Left ventricle myocardium superior (tissue), 1 donor: ENCODE measurements at places on chromosomes 16 and 17. TPM values are rescaled to one million over a fixed set of nuclear protein-coding genes. Genes with fewer than 3 reads are reported as not detected.

TMC8 gene
- total RNA-seq = 1.5 TPM

DNA sequence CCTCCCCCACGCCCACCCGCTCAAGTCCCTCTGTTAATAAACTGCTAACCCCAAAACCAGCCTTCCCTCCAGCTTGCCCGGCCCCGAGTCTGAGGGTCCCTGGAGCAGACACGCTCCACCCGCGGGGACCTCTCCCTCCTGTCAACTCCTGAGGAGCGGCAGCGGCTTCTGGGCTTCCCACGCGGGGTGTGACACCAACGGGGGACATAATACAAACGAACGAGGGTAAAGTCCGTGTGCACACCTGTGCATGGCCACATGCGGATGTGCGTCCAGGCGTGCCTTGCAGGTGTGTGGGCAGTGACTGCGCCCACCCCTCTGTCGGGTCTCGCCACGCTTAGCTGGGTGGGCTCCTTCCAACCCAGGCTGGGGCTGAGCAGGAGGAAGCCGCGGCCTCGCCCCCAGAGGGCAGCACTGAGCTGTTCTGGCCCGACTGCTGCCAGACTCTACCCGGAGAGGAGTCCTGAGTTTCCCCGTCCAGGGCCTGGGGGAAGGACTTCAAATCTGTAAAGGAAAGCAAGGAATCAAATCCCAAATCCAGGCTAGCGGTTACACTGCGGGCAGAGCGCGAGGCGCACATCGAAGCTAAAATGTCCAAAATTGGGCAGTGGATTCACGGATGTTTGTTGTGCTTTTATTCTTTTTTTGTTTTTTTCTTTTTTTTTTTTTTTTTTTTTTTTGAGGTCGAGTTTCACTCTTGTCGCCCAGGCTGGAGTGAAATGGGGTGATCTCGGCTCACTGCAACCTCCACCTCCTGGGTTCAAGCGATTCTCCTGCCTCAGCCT lies 24.2 kb upstream of the KRT17 start:
- DNase-seq = peak; percentile 90

DNA sequence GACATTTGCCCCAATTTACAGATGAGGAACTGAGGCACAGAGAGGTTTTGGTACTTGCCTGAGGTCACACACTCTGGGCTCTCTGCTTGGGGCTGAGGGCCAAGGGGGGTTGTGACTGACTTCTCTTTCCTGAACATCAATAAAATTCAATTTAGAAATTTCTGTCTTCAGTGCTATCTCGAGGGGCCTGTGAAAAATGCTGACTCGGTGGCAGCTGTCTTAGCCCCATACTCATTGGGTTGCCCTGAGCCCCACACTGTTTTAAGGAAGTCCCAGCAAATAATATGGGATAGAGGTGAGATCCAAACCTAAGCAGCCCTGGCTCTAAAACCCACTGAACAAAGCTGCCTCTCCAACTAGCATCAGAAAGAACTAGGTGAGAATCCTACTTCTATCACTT lies 7.0 kb upstream of the BRCA1 start:
- no peak for DNase-seq

GRCh38 chr16:88008840-88009239 lies 57.6 kb downstream of the BANP start:
- no peak for DNase-seq

GRCh38 chr16:89129378-89129777 lies 35.7 kb downstream of the ACSF3 start:
- DNase-seq = no peak

DNA sequence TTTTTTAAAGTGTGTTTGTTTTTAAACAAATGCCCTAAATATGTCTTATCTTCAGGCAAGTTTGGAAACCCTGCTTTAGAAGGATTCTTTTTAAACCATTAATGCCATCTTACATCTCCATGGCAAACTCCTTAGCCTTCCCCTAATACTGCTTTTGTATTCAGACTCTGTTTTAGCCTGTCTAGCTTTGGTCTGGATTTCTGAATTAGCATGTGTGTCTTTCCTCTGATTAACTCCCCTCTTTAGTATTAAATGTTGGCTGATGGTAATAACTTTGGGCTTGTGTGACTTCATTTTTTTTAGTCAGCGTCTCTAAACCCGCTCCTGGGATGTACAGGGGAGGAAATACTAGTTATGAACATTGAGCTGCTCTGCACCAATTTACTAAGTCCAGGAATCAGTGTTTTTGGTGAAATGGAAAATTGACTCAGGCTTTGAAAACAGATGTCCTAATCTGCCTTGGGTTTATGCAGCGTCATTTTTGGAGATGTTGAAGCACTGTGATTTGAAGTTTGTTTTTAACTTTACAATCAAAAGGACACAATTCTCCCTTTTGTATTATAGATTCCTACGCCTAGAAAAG lies 22.2 kb downstream of the WIPF2 start:
- DNase-seq = no peak

DNA sequence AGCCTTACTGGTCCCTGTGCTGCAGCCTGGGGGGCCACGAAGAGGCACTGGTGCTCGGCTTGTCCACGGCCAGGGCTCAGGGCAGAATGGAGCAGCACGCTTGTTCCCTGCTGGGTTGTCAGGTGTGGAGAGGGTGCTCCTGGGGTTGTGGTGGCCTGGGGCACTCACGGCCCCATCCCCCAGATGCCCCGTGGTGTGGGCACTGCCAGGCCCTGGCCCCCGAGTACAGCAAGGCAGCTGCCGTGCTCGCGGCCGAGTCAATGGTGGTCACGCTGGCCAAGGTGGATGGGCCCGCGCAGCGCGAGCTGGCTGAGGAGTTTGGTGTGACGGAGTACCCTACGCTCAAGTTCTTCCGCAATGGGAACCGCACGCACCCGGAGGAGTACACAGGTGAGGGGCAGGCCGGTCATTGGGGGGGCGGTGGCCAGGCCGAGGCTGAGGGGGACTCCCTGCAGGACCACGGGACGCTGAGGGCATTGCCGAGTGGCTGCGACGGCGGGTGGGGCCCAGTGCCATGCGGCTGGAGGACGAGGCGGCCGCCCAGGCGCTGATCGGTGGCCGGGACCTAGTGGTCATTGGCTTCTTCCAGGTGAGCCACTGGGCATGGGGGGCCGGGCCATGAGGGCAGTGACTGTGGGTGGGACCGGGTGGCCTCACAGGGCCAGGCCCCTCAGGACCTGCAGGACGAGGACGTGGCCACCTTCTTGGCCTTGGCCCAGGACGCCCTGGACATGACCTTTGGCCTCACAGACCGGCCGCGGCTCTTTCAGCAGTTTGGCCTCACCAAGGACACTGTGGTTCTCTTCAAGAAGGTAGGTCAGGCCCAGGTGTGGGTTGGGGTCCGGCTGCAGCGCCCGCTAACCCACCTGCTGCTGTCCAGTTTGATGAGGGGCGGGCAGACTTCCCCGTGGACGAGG lies 1.5 kb downstream of the PDIA2 start:
- no peak for DNase-seq

- peak; percentile 73 for DNase-seq
Measured at GRCh38 chr16:3431779-3432219, 11.5 kb downstream of the ZNF597 start.

GRCh38 chr16:17448640-17449638 lies 21.8 kb downstream of the XYLT1 start:
- peak; percentile 66 for DNase-seq

DNA sequence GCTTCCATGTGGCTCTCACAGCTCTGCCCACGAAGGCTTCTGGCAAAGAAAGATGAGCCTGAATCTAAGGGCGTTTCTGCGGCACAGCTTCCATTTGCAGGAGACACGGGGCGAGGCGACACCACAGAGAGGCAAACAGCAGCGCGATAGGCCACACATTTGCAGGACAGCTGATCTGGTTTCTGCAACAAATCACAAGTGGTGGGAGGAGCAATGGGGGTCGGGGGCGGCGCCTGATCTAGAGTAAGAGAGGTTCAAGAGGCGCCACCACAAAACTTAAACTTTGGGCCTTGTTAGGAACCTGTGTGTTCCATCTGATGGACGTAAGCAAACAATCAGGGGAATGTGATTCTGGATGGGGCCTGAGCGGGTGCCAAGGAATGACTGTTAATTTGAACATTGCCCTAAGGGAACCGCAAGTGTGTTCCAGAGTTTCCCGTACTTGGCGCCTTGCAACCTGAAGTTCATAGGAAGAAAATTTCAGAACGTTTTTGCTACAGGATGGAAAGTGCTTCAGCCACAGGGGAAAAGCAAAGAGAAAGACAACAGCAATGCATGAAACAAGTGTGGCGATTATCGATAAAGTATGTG lies 18.9 kb upstream of the ENPP7 start:
- DNase-seq = no peak

GLP2R gene
- total RNA-seq = 0.35 TPM

GRCh38 chr16:69610356-69610755 lies 44.6 kb downstream of the NFAT5 start:
- DNase-seq = no peak

GRCh38 chr17:51479303-51479702 lies 219.0 kb downstream of the UTP18 start:
- no peak for DNase-seq

FOXN1 gene
- total RNA-seq = not detected

NXN gene
- 18.9 TPM for total RNA-seq

- no peak for DNase-seq
Measured at GRCh38 chr16:2096853-2097595, 38.7 kb downstream of the PKD1 start.

DNA sequence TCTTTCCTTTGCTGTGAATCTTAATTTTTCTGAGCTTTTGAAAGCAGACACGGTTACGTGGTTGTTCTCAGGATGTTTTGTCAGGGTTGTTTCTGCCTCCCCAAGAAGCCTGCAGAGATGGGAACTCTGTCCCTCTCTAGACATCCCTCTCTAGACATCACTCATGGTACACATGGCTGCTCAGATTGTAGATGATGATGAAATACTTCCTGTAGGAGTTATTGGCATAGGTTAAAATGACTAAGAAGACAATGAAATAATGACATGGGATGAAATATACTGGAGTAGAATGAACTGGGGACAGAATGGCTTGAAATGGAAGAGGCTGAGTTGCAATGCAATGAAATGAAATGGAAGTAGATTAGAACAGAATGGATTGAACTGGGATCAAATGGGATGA lies 253.4 kb downstream of the SHISA9 start:
- no peak for DNase-seq

DNA sequence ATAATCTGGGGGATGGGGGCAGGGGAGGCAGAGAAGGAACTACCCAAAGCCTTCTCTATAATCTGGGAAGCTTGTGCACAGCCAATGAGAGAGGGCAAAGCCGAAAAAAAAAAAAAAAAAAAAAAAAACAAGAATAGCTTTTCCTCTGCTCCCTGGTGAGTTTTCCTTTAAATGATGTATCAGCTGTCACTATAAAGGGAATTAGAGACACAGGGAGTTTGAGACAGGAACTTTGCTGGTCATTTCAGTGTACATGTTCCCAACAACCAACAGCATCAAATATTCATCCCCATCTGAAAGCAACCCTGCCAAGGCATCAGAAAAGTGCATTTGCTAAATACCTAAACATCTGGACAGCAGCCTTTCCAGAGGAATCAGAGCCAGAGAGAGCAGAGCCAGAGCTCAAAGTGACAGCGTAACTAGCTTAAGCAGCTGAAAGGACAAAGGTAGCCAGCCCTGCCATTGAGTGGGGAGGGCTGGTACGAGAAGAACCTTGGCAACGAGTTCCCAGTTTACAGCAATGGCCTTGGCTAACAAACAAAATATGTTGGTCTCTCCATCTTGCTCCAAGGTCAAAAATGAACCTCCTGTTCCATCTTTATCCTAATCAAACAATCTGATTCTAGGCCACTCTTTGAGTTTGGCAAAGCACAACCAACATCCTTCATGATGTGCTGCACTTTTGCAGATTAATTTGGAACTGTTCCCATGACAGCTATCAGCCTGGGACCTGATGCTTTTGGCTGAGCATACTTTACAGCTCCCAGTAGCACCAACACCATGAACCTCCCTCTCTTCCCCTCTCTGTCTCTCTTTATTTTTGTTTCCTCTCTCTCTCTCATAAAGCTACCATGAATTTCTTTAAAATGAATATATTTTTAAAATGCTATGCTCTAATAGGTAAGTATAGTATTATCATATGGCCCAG lies 143.7 kb upstream of the GNAO1 start:
- DNase-seq = peak; percentile 50

NPIPB8 gene
- total RNA-seq = not detected

DNA sequence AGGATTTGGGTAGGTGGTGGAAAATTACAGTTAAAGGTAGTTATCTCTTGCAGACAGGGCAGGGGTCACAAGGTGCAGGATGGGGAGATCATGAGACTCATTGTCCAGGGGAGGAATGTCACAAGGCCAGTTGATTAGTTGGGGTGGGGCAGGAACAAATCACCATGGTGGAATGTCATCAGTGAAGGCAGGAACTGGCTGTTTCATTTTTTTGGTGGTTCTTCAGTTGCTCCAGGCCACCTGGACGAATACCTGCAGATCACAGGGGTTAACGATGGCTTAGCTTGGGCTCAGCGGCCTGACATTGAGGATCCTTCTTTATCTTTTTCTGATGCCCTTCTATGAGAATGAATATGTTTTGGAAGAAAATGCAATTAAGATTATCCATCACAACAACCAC lies 87.1 kb downstream of the KPNA2 start:
- DNase-seq = no peak

DNA sequence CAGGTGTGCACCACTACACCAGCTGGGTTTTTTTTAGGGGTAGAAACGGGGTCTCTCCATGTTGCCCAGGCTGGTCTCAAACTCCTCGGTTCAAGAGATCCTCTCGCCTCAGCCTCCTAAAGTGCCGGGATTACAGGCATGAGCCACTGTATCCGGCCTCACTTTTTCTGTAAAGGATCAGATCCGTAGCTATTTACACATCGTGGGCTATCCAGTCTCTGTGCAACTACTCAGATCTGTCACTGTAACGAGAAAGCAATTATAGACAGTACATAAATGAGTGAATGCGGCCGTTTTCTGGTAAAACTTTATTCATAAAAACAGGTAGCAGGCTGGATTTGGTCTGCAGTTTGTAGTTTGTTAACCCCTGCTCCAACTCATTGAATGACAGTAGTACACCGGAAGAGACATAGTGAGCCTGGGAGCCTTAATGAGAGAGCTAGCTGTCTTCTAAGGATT lies 44.5 kb downstream of the VMP1 start:
- no peak for DNase-seq

GRCh38 chr17:6548578-6549330 lies 7.6 kb downstream of the PITPNM3 start:
- peak; percentile 36 for DNase-seq

- no peak for DNase-seq
Measured at GRCh38 chr17:63780507-63780906, 6.5 kb downstream of the DDX42 start.

DLX4 gene
- total RNA-seq = not detected

- DNase-seq = no peak
Measured at GRCh38 chr16:17162560-17162959, 308.2 kb downstream of the XYLT1 start.

- no peak for DNase-seq
Measured at GRCh38 chr16:82149536-82149935, 20.5 kb downstream of the MPHOSPH6 start.
